ENCODE measurements at places on chromosomes 5 and 9. TPM values are rescaled to one million over a fixed set of nuclear protein-coding genes. Genes with fewer than 3 reads are reported as not detected.

- DNase-seq, result no peak
- H3K36me3 ChIP-seq, result no peaks in the 10 kb centered on the region
- no peak overlapping the region for H3K27ac ChIP-seq
- H3K4me1 ChIP-seq, result no peaks in the 10 kb centered on the region
These were observed 264.8 kb downstream of the CSNK1G3 start for GRCh38 chr5:123776761-123777160.

Gene ELOVL7
- 1.5 TPM for total RNA-seq

GRCh38 chr9:93505541-93506132 lies 52.3 kb upstream of the FAM120AOS start:
- H3K4me3 ChIP-seq, result no peak overlapping the region
- peaks cover under 1% of the 10 kb centered on the region for H3K36me3 ChIP-seq
- H3K27ac ChIP-seq, result no peak overlapping the region
- DNase-seq, result no peak
- no peaks in the 10 kb centered on the region for H3K27me3 ChIP-seq
- H3K4me1 ChIP-seq, result peaks cover 16% of the 10 kb centered on the region

DNA sequence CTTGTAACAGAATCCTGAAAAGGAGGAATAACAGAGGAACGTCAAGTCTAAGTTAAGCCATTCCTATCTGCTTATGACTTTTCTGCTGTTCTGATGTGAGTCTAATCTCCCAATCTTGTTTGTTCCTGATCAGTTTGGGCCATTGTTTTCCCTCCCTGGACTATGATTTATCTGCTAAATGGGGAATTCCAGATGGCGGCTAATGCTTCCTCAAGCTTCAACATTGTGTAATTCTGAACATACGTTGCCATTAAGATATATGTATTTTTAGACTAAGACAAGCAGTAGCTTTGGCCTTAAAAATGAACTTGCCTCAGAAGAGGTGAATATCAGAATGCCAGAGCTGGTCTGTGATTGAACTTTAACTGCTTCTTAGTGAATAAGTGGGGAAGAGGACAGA lies 142.7 kb downstream of the PRKACG start:
- no peaks in the 10 kb centered on the region for H3K4me1 ChIP-seq
- no peak for DNase-seq
- no peaks in the 10 kb centered on the region for H3K36me3 ChIP-seq
- H3K4me3 ChIP-seq, result no peak overlapping the region
- H3K27me3 ChIP-seq, result no peaks in the 10 kb centered on the region
- peak overlapping the region; percentile 74 for H3K27ac ChIP-seq

- H3K27ac ChIP-seq, result no peak overlapping the region
- peaks cover 28% of the 10 kb centered on the region for H3K4me1 ChIP-seq
- H3K4me3 ChIP-seq, result no peak overlapping the region
- DNase-seq, result no peak
- H3K36me3 ChIP-seq, result no peaks in the 10 kb centered on the region
These were observed 67.3 kb downstream of the POU5F2 start for GRCh38 chr5:93674138-93674537.

DNA sequence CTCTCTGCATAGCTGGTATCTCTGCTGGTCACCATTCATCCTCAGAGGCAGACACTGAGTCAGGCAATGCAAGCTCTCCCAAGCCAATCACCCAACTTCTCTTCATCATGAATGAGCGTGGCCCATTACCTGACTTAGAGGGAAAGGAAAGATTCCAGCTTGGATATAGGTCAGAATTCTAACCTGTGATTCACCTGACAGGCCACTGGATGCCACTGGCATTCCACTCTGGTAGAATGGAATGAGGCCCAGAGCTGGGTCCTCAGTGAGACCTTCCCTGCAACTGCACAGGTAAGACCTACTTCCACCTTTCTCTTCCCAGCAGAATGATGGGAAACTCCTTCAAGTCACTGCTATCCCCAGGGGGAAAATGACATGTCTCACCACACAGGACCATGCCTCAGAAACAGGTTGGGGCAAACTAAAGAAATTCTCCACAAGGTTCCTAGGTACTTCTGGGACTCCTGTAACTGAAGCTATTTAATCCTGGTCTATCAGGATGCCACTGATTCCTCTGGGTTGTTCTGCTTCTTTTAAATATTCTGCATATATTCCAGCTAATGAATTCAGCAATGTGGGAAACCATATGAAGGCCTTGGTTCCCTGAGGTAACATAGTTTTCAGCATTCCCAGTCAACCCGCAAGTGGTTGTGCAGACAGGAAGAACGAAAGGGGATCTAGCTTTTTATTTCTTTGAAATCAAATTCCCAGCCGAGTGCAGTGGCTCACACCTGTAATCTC lies 62.0 kb downstream of the SUSD1 start:
- no peaks in the 10 kb centered on the region for H3K4me1 ChIP-seq
- H3K36me3 ChIP-seq, result no peaks in the 10 kb centered on the region
- no peak overlapping the region for H3K4me3 ChIP-seq
- DNase-seq, result no peak

- H3K27ac ChIP-seq, result no peak overlapping the region
- no peaks in the 10 kb centered on the region for H3K36me3 ChIP-seq
- no peaks in the 10 kb centered on the region for H3K27me3 ChIP-seq
- no peak overlapping the region for H3K4me3 ChIP-seq
These were observed 467.3 kb upstream of the FTMT start for GRCh38 chr5:121384359-121384758.

Gene PDE6A
- total RNA-seq, result 0.08 TPM

GRCh38 chr5:133924221-133924920 lies 44.1 kb downstream of the C5orf15 start:
- H3K36me3 ChIP-seq, result no peaks in the 10 kb centered on the region
- H3K4me3 ChIP-seq, result no peak overlapping the region
- H3K4me1 ChIP-seq, result no peaks in the 10 kb centered on the region
- no peak for DNase-seq
- H3K27ac ChIP-seq, result no peak overlapping the region
- no peaks in the 10 kb centered on the region for H3K27me3 ChIP-seq

Measured in right atrium auricular region (tissue), 2 donors.